Kidney (tissue), 22 donors: ENCODE measurements at places on chromosomes 12 and 14.

DNA sequence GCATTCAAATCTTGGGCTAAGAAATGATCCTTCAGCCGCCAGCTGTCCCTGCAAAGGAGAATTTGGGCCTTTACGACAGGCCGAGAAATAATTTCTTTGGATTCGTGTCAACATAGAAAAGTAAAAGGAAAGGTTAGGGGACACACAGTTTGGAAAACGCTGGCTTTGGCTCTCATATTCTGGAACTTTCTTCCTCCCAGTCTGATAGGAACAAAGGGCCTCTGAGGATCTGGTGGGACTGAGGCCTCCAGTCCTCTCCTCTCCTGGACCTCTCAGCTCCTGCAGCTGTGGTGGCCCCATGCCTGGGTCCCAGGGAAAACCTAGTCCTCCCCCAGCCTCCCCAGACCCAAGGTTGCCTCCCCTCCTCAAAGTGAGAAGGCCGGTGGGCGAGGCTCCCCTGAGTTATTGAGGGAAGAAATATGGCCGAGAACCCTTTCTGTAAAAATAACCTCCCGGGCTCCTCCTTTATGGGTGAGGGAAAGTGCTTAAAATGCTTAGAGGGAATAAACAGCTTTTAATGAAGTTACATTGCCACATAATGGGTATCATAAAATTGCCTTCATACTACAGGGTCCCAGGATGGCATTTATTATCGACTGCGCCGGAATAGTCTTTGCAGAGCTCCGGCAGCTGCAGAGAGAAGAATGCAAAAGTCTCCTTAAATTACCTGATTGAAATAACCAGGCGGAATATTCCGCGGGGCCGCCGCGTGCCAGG is 188.3 kb downstream of the PHETA1 start:
- H3K27me3 ChIP-seq: no peaks in the 10 kb centered on the region
- H3K27ac ChIP-seq: no peak overlapping the region
- no peak overlapping the region for H3K4me3 ChIP-seq
- no peak for DNase-seq

DNA sequence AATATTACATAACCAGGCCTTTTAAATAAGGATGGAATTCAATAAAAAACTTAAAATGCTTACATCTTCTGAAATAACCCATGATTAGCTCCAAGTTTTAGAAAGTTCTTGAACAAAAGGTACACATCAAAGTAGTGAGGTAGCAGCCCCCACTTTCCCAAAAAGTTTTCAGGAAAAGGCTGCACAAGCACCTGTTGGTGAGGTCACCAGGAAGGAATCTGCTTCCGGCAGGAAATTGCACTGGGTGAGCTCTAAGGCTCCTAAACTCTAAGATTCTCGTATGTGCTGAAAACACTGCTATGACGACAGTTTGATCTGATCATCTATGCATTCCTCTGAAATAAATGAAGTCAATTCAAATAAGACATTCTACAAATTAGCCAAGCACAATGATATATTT is 34.3 kb upstream of the TTC7B start:
- no peaks in the 10 kb centered on the region for H3K36me3 ChIP-seq
- H3K4me1 ChIP-seq: peaks cover 2% of the 10 kb centered on the region
- no peak for DNase-seq

- H3K27me3 ChIP-seq: no peaks in the 10 kb centered on the region
- H3K27ac ChIP-seq: no peak overlapping the region
- no peaks in the 10 kb centered on the region for H3K36me3 ChIP-seq
- DNase-seq: no peak
These were observed 47.6 kb downstream of the PHETA1 start for GRCh38 chr12:111321317-111321716.

DNA sequence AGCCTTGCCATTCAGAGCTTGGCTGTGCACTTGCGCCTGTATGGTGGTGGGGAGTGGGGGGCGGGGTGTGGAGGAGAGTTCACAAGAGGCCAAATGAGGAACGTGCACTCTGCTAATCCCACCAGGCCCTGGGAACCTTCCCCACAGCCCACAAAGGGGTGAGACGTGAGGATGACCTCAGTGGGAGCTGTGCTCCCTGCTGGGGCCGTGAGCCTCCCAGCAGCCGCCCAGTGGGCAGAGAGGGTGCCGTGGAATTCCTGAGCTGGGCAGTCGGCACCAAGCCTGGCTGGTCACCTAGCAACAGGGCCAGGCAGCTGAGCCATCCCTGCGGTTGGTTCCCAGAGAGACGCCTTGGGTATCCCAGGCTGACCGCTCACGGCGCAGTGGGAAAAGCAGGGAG is 53.7 kb downstream of the CCNK start:
- H3K4me3 ChIP-seq: no peak overlapping the region
- H3K36me3 ChIP-seq: no peaks in the 10 kb centered on the region
- H3K4me1 ChIP-seq: no peaks in the 10 kb centered on the region
- DNase-seq: no peak
- H3K27ac ChIP-seq: no peak overlapping the region

GRCh38 chr12:7295529-7295928 is 8.3 kb upstream of the ACSM4 start:
- no peaks in the 10 kb centered on the region for H3K27me3 ChIP-seq
- no peaks in the 10 kb centered on the region for H3K4me1 ChIP-seq
- DNase-seq: no peak
- no peak overlapping the region for H3K4me3 ChIP-seq

GRCh38 chr12:24307716-24308335 is 358.4 kb upstream of the SOX5 start:
- H3K36me3 ChIP-seq: no peaks in the 10 kb centered on the region
- no peaks in the 10 kb centered on the region for H3K27me3 ChIP-seq
- DNase-seq: peak; percentile 10

- peaks cover 3% of the 10 kb centered on the region for H3K36me3 ChIP-seq
- no peak overlapping the region for H3K4me3 ChIP-seq
- no peaks in the 10 kb centered on the region for H3K4me1 ChIP-seq
- H3K27me3 ChIP-seq: no peaks in the 10 kb centered on the region
- no peak overlapping the region for H3K27ac ChIP-seq
- DNase-seq: peak; percentile 87
These were observed 36.3 kb upstream of the NPFF start for GRCh38 chr12:53543539-53543938.

GRCh38 chr12:122987086-122987951 is 6.8 kb downstream of the ARL6IP4 start:
- no peak overlapping the region for H3K4me3 ChIP-seq
- H3K36me3 ChIP-seq: peaks cover 4% of the 10 kb centered on the region

DNA sequence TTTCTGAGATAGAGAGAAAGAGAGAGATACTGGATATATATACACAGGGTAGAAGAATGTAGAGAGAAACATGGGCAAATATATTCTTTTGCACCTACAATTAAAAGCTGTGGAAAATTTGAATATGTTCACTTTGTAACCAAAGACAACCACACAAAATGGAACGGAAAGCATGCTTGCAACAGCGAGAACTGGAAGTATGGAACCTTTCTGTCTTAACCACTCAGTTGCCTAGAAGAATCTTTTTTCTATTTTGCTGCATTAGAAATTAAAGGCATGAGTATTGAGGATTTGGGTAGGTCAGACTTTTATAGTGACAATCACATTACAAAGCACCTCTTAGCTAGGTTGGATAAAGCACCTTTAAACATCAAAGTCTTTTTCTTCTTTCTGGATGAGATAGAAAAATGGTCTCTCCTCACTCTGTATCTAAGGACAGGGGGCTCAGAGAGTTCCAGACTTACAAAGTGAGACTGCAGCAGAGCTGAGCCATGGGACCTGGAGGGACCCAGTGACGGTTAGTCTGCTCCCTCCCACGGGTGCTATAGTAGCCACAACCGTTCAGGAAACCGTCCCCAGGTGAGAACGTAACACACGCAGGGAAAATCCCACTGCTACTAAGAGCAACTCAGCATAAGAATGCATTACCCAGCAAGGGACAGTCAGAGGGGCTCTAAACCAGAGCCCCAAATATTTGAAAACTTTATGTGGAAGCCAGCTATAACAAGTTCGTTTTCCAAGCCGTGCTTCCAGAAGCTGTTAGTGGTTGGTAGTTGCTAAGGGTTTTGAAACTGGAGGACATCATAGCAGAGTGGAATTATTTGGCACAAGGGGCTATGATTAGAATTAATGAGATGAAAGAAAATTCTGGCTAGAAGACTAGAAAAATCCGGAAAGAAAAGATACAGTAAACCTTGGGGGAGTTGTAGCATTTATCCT is 97.1 kb downstream of the DAD1 start:
- no peak overlapping the region for H3K4me3 ChIP-seq
- DNase-seq: no peak
- no peaks in the 10 kb centered on the region for H3K36me3 ChIP-seq
- no peak overlapping the region for H3K27ac ChIP-seq
- H3K27me3 ChIP-seq: no peaks in the 10 kb centered on the region

DNA sequence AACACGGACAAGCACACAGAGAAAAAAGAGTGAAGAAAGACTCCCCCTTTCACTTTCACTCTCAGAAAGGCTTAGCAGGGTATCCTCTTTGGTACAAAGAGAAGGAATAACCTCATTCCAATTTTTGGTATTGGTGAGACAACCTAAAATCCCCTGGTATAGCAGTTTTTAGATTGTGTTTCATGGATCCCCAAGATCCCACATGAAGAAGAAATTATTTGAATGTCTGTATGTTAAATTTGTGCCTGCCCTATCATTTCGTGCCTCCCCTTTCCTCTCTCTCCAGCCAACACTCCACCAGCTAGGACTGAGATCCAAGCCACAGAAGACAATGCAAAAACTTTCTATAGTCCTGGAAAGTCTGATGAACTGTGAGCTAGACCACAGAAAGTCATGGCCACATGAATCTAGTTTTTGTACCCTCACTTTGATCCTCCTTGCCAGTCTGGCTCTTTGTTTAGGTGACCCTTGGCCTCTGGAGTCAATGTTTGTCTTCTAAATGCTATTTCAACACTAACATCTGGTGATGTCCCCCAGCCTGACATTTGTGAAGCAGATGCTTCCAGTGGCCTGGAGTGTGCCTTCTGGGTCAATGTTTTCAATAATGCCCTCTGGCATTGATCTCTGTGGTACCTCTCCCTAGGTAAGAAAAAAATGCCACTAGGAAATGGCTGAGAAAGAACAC is 181.9 kb upstream of the BMP4 start:
- H3K27ac ChIP-seq: no peak overlapping the region
- no peak overlapping the region for H3K4me3 ChIP-seq
- no peaks in the 10 kb centered on the region for H3K27me3 ChIP-seq
